NCI-H524 treated with DMSO at 0.1 percent for 48 hours (cell line): ENCODE measurements at places on chromosomes 2 and 18.

DNA sequence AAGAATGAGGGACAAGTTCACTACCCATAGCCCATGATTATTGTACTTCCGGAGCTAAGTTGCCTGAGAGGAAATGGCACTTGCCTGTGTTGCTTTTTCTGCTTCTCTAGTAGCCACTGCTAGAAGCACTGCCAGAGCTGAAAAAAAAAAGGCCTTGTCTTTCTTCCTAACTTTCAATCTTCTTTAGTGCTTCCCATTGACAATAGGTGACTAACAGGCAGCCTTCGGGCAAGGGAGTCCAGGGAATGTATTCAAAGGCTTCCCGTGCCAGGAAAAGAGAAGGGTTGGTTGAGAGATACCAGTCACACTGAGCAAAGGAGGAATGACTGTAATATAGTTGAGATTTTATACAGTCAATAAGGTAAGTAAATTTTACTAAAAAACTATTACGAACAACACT lies 242.0 kb downstream of the CALCRL start:
- DNase-seq = no peak

DNA sequence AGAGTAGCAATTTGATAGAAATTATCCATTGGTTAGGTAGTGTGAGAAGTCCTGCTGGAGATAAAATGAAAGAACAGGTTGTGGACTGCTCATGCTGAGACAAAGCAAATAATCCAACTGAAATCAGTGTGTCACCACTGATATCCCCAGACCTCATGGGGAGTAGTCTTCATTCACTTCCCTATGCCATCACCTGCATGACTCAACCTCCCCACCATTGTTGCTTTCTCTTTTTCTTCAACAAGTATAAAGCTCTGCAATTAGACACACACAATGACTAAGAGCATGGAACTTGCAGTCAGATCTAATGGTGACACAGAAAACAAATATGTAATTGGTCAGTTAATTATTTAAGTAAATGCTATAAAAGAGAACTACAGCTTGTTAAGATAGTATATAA lies 475.3 kb downstream of the RIT2 start:
- no peak for DNase-seq

GRCh38 chr2:20757405-20758090 lies 65.4 kb downstream of the LDAH start:
- no peak for DNase-seq

DNA sequence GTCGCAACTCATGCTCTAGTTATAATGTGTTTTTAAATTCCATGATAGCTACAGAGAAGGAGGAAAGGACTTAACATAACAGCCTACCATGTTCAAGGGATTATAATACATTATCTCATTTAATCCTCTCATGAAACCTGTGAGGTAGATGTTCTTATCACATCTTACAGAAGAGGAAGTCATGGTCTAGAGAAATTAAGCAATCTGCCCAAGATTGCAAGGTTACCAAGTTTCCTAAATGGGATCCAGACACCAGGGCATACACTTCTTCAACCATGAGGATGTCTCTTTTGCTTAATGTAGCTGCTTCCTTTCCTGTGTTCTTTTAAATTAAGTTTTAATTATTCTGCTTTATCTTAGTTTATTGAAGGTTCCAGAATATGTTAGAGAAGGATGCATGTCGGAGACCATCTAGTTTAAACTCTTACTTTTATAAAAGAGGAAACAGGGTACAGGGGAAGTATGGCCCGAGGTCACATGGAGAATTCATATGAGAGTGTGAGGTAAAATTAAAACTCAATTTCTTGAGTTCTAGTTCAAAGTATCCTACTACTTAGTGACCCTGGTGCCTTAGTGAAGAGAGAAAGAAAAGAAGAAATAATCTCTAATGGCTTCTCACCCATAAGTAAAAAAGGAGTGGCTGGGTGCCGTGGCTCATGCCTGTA lies 3.6 kb upstream of the IL1A start:
- DNase-seq = no peak

- no peak for DNase-seq
Measured at GRCh38 chr2:234189786-234190300, 139.3 kb downstream of the SPP2 start.

- DNase-seq = no peak
Measured at GRCh38 chr2:38940746-38941145, 51.1 kb downstream of the ARHGEF33 start.

GRCh38 chr2:186724736-186725135 lies 30.9 kb downstream of the FAM171B start:
- no peak for DNase-seq

- no peak for DNase-seq
Measured at GRCh38 chr2:216985658-216986141, 125.8 kb upstream of the TNP1 start.

- DNase-seq = no peak
Measured at GRCh38 chr2:37117566-37117965, 33.2 kb downstream of the GPATCH11 start.

- no peak for DNase-seq
Measured at GRCh38 chr18:63374540-63374939, 7.5 kb upstream of the KDSR start.

- no peak for DNase-seq
Measured at GRCh38 chr2:126658905-126659561, 3.1 kb downstream of the GYPC start.

DNA sequence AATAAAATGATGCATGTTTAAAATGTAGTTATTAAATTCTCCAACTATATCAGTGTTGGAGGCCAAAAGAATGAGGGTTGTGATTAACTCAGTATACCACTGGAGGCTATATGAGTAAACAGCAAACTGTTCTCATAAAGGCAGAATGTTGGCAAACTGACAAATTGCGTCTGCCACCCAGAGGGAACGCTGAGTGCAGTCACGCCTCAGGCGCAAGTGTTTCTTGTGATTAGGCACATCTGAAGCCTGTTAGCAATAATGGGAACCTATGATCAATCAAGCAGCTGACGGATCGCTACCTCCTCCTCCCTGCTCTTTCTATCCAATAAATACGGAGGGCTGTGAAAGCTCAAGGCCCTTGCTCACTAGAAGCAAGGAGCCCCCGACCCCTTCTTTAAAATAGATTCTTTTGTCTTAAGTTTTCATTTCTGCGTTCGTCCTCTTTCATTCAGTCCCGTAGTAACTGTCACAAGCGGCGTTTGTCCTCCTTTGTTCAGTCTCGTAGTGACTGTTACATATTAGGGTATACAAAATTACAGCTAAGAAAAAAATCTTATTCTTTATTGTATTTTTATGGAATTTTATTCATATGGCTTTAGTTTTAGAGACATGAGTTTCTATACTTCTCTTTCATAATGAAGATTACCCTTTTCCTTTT lies 16.3 kb upstream of the RMND5A start:
- DNase-seq = no peak

- peak; percentile 80 for DNase-seq
Measured at GRCh38 chr2:176174382-176174823, 14.1 kb upstream of the HOXD1 start.

DNA sequence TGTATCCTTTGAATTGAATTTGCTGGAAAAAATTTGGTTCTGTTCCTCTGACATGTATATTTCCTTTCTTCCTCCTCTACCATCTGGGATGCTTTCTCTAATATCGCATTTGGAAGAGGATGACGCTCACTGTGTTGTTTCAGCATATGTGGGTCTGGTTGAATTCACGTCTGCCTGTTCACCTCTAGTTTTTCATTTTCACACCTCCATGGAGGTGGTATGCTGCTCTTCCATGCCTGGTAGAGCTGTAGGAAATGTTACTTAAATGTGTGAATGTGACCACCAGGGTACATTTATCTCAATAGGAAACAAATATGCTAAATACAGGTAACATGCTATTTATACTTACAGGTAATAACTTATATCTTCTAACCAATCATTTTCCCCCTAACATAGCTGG lies 44.5 kb downstream of the TSHZ1 start:
- no peak for DNase-seq

- no peak for DNase-seq
Measured at GRCh38 chr18:13403786-13404549, 185.4 kb downstream of the LDLRAD4 start.

DNA sequence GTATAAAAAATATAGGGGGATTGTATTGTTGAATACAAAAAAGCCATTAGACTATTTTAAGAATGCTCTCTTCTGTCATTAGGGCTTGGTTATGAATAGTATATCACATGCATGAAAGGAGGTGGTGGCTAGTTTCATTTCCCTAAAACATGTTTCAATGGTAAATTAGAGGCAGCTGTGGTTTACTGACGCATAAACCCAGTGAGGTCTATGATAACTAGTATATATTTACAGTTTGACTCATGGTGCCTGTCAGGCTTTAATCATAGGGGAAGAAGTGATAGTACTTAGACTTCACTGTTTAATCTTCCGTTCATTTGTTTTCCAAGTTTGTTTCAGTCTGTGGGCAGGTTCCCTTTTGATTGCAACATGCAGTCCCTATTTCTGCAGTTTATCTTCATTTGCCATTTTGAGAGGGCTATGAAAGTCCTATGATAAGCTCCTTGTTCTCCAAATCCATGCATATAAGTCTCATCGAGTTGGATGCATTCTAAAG lies 55.1 kb upstream of the MAP4K3 start:
- no peak for DNase-seq

DNA sequence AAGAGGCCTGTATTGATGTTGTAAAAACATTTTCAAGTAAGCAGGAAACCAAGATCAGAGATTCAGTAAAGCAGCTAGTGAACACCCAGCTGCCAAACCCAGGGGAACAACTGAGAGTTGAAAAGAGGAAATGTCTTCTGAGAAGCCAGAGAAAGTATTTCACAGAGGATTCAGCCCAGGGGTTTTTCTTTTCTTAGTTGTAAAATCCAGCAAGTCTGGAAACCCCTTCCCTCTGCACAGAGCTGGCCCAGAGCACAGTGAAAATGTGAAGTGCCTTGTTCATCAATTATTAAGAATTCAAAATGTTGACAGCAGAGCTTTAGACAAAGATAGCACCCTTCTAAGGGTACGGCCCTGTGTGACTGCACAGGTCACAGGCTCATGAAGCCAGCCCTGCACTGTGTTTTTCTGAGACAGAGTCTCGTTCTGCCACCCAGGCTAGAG lies 28.4 kb downstream of the AFF3 start:
- DNase-seq = no peak

DNA sequence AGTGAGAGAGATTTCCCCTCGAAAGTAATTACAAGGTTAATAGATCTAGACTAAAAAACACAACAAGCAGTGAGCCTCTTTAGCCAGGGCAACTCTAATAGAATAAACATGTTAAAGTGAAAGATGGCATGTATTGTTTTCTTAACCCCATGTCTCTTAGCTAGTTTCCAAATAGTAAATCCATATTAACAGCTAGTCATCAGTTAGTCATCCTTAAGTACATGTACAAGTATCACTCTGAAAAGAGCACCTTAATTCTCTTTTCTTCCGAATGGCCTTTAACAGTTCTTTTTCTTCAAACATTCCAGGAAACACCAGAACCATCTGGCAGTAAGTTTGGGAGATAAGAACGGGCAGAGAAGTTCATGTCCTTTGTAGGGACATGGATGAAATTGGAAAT lies 1480.0 kb downstream of the LRP1B start:
- no peak for DNase-seq

DNA sequence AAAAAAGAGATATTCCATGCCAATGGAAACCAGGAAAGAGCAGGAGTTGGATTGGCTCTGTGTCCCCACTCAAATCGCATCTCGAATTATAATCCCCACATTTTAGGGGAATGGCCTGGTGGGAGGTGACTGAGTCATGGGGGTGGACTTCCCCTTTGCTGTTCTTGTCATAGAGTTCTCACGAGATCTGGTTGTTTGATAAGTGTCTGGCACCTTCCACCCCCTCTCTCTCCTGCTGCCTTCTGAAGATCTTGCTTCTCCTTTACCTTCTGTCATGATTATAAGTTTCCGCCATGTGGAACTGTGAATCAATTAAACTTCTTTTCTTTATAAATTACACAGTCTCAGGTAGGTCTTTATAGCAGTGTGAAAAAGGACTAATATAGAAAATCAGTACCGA lies 355.6 kb downstream of the NBAS start:
- DNase-seq = no peak

DNA sequence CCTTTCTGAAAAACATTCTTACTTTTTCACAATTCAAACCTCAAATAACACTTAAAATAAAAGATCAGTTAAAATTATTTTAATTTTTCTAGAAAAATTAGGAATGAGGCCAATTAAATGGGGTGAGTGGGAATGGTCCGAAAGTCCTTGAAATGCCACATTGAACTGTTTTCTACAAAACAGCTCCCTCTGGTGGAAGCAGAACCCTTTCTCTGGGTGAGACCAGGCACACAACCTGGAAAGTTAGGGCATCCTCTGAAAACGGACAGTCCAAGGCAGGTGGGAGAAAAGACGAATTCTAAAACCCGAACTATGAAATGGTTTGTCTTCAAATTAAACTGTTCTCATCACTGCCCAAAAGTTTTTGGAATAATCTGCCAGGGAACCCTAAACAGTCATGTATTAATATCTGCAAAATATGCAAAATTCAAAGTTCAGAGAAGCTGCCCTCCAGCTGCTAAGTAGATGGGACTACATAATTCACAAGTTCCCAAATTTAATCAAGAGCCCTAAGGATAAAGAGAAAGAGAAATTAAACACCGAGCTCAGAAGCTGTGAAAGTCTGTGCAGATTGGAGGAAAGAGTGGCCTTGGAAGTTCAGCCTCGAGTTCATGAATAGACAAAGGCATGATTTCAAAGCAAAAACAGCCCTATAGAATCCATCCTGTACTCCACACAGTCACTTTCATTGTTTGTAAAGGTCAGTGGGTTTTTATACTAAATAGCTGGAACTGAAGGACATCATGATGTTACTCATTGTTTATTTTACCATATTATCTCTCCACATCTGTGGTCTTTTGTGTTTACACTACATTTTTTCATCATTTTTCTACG lies 108.3 kb downstream of the PIEZO2 start:
- no peak for DNase-seq

- DNase-seq = no peak
Measured at GRCh38 chr2:54237428-54237827, 18.6 kb downstream of the TSPYL6 start.

DNA sequence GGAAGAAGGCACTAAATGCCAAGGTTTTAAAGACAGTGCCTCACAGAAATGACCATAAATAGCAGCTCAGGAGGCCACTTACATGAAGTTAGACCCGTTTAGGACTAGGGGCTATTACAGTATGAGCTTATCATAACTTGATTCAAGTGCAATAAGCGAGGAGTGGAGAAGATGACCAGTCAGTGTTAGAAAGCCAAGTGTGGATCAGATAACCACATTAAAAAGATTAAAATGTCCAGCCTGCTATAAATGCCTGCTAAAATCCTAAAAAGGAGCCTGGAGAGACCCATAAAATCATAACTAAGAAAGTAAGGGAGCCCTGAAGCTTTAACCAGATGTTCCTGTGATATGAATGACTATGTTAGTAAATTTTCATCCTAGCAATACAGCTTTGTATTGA lies 117.5 kb upstream of the ZNF521 start:
- no peak for DNase-seq
